ENCODE measurements at places on chromosomes 11 and 22.

- DNase-seq: no peak
Observed at GRCh38 chr11:118318581-118319336, 14.2 kb downstream of the CD3E start.

DNA sequence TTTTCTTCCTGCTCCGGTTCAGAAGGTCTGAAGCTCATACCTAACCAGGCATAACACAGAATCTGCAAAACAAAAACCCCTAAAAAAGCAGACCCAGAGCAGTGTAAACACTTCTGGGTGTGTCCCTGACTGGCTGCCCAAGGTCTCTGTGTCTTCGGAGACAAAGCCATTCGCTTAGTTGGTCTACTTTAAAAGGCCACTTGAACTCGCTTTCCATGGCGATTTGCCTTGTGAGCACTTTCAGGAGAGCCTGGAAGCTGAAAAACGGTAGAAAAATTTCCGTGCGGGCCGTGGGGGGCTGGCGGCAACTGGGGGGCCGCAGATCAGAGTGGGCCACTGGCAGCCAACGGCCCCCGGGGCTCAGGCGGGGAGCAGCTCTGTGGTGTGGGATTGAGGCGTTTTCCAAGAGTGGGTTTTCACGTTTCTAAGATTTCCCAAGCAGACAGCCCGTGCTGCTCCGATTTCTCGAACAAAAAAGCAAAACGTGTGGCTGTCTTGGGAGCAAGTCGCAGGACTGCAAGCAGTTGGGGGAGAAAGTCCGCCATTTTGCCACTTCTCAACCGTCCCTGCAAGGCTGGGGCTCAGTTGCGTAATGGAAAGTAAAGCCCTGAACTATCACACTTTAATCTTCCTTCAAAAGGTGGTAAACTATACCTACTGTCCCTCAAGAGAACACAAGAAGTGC, 661 bp upstream of the MALAT1 start:
- DNase-seq: no peak

- DNase-seq: no peak
Observed at GRCh38 chr11:116972691-116973090, 125.5 kb downstream of the SIK3 start.

DNA sequence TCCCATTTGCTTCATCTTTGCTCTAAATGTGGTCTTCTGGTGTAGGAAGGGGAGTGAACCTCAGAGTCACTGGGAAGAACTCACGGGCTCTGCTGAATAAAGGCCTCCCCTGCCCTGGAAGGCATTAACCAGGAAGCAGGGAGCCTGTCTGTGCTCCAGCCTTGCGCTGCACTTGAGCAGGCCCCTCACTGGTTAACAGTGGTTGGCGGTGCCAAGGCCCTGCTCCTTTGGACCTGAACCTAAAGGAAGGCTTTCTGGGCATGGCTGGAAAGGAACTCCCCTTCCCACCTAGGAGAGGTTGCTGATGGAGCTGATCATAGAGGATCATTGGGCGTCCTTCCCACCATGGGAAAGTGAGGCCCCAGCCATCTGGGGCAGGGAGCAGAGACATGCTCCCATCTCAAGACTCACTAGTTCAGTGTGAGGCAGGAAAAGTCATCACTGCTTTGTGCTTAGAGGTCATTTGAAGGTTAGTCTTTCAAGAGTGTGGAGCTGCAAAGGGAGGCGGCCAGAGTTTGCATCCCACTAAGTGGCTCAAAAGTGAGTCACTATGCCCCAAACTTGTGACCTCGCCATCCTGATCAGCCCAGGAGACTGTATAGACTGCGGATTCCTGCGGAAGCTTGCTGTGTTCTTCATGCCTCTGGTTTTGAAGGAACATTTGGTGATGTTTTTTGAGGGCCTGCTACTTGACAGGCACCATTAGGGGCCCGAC, 50.4 kb downstream of the DBX1 start:
- DNase-seq: no peak

- DNase-seq: no peak
Observed at GRCh38 chr11:110453684-110454354, 24.1 kb downstream of the FDX1 start.

DNA sequence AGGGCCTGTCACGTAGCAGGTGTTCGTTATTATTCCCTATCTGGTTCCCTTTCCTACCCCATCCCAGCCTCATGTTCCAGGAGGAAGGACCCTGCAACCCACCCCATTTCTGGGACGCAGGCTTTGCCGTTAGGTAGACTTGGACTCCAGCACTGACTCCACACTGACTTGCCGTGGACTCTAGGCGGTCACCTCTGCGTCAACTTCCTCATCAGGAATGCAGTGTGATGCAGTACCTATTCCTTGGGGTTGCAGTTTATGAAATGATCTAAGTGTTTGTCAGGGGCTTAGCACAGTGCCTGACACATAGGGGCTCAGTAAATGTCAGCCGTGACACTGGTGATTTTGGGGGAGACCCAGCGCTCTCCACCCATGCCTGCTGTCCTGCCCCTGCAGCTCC, 16.8 kb downstream of the DGKZ start:
- no peak for DNase-seq

DNA sequence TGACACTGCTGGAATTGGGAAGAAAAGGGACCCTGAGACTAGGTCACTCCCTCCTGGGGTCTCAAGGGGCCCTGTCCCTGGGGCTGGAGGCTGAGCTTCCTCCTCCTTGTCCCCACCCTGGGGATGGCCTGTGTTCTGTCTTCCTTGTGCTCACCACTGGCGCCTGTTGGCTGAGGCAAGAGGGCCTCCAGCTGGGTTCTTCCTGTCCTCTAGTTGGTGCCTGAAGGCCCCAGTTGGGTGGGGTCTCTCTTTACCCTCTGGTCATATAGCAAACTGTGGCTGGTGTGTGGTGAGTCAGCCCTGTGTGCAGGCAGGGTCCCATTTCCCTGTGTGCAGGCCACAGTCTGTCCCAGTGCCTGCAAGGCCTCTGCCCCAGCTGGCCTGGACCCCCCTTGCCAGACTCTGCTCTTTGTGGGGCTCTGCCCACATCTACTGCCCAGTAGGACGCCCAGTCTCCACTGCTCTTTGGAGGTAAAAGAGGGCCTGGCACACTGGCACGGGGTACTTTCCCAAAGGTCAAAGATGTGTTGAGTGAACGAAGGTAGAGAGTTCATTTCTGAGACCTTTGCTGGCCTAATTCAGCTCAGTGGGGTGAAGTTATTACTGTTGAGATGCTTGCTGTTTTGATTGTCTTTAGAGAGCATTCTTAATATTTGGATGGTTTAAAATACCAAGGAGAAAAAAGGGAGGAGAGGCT, 55.1 kb upstream of the CLDN5 start:
- DNase-seq: no peak

- no peak for DNase-seq
Observed at GRCh38 chr22:23500508-23501260, 79.4 kb downstream of the IGLL1 start.

DNA sequence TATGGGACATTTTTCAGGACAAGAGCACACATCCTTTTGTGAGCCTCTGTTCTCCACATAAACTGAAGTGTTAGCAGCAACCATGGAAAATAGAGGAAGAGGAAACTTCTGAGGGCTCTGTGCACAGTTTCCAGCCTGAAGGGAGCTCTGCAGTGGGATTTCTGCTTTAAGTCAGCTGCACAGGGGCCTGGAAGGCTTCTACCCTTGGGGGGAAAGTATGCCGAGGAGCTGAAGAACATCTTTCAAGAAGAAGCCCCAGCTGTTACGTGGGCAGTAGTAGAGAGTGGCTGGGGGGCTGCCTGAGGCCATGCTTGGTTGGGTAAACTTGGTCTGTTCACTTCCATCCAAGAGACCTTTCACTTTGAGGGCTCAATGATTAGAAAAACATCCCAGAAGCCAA, 82.7 kb upstream of the EED start:
- DNase-seq: no peak

GRCh38 chr11:86876716-86877234, 76.4 kb downstream of the PRSS23 start:
- no peak for DNase-seq

GRCh38 chr11:477052-477715, 27.1 kb downstream of the PTDSS2 start:
- DNase-seq: no peak

DNA sequence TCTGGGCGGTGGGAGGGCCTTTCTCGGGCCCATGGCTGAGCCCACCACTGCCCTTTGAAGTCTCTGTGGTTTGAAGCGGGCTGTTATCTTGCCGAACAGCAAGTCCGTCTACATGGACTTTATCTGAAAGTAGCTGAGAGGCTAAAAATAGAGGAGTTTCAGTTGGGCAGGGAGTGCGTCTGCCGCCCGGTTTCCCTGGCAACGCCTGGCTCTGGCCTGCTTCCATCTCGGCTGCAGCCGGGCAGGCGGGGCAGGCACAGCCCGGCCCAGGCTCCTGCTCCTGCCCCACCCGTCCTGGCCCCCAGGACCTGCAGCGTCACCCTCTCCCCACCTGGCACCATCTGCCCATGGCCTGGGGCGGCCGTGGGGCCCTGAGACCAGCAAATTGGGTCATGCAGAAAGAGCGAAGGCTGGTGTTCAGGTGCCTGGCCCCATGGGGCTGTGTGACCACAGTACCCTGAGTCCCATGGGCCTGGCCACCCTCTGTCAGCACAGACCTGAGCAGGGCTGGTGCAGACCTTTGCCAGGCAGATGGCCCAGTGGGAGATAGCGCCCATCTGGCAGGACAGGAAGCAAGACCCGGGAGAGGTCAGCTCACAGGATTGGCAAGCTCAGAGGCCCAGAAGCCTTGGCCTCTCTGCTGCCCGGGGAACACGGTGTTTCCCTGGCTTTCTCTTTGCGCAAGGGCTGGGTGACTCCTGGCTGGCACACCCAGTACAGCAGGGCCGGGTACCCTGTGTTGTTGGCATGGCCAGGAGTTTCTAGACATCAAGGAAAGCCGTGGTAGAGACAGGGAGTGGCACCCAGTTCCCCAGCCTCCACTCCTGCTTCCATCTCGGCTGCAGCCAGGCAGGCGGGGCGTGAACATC, 79.1 kb upstream of the KCNQ1OT1 start:
- DNase-seq: no peak

GRCh38 chr11:8239040-8239439, 24.6 kb downstream of the LMO1 start:
- no peak for DNase-seq

DNA sequence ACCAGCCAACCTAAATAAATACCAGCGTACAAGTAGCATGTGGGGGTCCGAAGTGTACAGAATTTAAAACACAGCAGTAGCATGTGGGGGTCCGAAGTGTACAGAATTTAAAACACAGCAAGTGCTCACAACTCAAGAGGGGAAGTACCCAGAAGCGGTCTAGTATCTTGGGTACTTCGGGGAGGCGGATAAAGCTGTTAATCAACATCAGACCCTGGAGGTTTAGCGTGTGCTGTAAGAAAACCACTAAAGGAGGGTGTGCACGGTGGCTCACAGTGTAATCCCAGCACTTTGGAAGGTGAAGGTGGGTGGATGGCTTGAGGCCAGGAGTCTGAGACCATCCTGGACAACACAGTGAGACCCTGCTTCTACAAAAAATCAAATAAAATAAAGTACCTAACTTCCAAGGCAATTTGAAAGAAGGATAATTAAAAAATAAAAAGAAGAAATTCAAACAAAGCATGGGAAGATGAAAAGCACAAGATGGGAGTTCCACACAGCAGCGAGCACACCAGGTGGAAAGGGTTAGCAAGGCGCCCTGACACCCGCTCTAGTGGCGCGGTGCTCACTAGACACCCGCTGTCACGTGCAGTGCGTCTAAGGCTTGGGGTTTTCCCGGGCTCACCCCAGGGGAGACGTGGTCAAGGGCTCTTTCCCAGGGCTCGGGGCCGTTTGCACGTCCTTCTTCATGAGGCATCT, 35.0 kb upstream of the MOB2 start:
- no peak for DNase-seq

DNA sequence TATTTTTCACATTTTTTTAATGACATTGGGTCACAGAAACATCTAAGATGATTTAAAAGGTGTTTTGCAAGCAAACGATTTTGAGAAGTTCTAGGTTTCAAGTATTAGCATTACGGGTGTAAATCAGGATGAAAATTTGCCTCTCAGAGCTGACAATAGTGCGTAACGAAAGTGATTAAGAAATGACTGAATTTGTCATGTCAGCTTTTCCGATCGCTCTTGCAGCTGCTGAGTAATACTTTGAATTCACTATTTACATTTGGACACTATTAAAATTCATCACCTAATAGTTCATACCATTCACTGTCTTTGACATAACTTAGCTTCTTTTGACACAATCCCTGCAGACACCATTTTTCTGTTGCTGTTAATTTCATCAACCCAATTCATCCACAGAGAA, 205.2 kb downstream of the SOX6 start:
- no peak for DNase-seq

DNA sequence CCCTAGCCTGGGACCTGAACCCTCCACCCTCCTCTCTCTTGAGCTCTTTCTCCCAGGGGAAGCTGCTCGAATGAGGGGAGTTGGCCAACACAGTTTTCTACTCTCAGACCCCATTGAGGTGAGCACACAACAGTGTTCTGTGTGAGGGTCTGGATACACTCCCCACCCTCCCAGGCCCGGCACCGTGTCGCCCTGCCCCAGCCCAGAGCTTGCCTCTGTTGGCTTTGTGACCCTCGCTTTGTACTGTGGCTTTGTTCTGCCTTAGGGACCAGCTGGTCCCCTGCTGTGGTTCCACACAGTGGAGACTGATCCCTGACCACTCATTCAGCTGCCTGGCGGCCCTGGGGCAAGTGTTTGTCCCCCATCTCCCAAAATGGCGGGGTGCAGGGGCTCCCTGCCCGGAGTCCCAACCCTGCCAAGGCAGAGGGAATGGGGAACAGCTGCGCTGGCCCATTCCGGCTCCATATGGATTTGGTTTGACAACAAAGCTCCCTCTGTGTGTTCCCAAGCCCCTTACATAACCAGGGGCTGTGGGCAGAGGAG, 8.3 kb downstream of the ST3GAL4 start:
- DNase-seq: no peak

GRCh38 chr11:95494856-95495255, 263.9 kb upstream of the SESN3 start:
- no peak for DNase-seq

DNA sequence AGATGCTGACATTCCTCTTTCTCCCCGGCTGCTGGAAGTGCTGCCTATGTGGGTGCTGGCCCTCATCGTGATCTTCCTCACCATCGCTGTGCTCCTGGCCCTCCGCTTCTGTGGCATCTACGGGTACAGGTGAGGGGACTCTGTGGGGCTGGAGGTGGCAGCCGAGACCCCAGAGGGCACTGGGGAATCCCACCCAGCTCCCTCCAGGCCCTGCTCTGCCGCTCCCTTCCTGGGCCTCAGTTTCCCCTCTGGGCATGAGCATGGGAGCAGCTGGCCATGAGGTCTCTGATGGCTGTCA, 21.8 kb downstream of the CSF2RB start:
- DNase-seq: no peak

DNA sequence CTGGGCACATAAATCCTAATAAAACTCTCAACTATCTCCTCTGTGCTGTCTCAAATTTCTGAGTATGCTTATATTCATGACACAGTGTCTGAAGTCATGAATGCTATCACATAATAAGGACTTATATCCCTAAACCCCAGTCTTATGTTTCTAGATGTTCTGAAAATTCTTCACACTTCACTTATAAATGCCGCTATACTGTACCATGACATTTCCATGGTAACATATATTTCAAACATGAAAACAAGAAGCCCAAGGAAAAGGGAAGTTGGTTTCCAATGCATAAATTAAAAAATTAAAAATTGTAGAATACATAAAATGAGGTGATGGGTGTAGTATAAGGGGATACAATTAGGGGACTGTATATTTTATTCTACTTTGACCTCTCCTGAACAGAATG, 11.7 kb downstream of the GVQW3 start:
- no peak for DNase-seq

Measured in smooth muscle cell of the brain vasculature (primary cell).